CD4-positive, alpha-beta T cell treated with Interleukin-15 for 1 hour (primary cell): ENCODE measurements at places on chromosomes 1 and 21.

- peak; percentile 10 for DNase-seq
Observed at GRCh38 chr21:45003331-45004058, 63.7 kb downstream of the SLX9 start.

GRCh38 chr1:157849229-157849875, 7.7 kb upstream of the CD5L start:
- DNase-seq: no peak

DNA sequence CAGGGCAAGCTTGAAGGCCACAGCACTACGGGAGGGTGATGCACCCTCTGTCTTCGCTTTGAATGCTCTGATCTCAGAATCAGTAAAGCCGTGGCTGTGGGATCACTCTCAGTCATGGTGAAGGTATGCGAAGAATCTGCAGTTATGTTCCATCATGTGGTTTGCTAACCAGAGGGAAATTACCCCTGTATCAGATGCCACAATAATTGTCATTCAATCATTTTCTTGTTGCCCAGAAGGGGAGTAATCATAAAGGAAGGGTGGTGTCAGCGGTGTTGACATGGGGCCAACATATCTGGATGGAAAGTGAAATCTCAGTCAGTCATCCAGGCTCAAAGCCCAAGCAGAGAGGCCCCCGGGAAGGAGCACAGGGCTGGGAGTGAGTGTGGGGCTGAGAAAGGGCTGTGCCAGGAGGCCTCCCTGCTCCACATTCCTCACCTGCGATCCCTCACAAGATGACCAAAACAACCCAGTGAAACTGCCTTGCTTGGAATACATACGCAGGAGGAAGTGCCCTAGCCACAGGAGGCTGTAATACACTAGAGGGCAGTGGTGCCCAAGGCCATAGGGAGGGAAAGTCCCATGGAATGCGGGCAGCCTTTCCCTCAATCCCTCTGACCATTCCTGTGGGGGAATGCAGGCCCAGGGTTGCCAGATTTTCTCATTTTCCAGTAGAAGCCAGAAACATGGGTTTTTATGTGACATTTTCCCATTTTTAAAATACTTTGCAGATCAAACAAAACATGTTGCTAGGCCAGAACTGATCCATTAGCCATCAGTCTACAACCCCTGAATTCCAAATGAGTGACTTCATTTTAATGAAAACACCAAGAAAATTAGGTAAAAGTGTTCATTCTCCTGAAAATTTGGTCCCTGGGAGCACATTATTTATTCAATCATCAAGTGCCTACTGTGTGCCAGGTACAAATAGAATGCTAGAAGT, 95.7 kb upstream of the VANGL1 start:
- DNase-seq: no peak

GRCh38 chr1:198455966-198456365, 84.5 kb downstream of the ATP6V1G3 start:
- DNase-seq: no peak

DNA sequence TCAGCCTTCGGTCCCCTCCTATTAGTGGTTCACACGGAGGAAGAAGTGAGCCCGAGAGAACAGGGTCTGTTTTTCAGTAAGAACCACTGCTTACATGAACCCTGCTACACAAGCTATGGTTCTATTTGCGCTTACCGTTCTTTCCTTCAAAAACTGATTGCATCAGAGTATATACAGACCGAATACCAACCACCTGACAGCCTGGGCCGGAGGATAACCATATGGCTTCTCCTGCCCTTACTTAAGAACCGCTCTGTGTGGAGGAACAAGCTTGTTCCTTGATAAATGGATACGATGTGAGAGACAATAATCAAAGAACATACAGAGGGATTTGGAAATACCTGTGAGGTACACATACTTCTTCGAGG, 1.1 kb upstream of the KCNT2 start:
- DNase-seq: no peak

- DNase-seq: no peak
Observed at GRCh38 chr1:153362187-153362775, 4.6 kb downstream of the S100A9 start.

DNA sequence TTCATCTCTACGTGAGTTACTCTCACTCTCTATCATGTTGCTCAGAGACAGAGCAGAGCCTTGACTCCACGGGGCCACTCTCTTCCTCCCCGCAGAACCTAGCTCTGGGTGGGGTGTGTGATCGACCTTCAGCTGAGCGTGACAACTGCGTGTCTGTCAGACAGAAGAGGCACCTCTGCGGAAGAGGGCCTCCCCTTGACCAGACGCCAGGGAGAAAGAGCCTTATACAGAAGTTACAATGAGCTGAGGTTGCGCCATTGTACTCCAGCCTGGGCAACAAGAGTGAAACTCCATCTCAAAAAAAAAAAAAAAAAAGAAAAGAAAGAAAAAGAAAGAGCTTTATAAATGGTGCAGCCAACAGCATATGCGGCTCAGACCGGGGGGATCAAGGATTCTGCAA, 22.9 kb downstream of the SYT2 start:
- DNase-seq: no peak

DNA sequence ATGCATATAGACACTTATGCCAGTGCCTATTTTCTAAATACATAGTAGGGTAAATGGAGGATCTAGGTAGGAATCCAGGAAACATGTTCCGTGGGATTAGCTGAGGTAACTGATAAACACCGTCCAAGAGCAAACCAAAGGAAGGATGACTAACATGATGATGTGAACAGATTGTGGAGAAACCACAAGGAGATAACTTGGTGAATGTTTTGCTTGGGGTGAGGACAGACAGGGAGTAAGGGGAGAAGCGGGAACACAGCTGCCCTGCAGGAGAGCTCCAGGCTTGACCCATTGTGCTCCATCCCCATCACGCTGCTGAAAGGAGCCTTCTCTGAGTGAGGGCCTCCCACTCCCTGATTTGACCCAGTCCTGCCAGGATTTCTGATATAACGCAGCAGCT, 87.0 kb upstream of the ZC3H11B start:
- no peak for DNase-seq

GRCh38 chr1:236289492-236290131, 7.9 kb upstream of the ERO1B start:
- no peak for DNase-seq

DNA sequence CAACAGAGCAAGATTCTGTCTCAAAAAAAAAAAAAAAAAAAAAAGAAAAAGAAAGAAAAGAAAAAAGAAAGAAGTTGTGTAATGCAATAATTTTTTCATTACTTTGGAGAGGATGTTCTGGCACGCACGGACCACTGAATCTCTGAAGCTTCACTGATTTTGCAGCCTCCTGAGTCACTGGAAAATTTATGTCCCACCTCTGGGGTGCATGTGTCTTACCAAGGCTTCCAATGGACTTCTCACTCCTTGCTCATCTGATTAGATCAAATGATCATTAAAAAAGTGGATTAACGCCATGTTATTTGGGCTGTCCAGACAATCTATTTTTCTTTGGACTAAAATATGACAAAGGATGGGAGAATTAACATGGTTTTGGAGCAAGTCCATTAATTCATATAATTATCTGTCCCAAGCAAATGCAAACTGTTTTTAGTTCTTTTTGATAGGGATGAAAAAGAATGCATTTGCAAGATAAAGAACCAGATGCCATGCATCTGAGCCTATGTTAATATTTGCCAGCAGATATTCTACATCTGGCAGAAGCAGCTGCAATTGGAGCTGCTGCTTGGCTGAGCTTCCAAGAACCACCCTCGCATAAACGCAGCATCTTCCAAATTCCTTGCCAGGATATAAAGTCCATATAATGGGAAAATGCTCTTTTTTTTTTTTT, 10.1 kb upstream of the MAP1LC3C start:
- DNase-seq: no peak

DNA sequence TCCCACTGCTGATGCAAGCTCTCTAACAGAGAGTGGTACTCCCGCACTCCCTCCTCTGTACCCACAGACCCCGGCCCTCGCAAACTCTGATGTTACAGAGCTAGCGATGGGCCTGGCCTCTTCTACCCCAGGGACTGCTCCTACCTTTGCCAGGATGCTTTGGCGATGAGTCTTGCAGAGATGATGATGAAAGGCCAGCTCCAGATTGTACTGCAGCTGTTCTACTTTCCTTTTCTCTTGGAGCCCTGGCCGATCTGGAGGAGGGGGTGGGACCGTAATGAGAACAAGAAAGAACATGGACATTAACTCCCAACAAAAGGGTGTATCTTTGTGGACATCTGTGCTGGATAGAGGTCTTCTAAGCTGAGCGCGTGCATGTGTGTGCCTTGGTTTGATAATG, 6.0 kb upstream of the LINGO4 start:
- DNase-seq: no peak

GRCh38 chr1:167543199-167543990, 10.2 kb downstream of the CREG1 start:
- DNase-seq: no peak

DNA sequence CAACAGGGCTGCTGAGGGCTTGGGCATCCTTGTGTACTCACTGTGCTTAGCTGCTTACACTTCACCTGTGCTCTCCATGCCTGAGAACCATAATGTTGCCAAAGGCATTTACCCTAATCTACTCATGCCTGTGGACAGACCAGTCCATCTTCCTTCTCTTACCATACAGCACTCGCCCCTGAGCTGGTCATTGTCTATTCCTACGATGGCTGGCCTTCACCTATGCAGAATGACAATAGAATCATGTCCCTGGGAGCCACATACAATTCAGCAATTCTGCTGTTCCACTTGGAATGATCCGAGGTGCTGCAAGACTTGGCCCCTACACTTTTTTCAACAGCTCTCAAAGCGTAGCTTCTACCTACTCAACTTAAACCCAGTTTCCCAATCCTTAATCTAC, 96.5 kb downstream of the PAPPA2 start:
- DNase-seq: no peak

GRCh38 chr1:206098242-206098919, 18.8 kb downstream of the AVPR1B start:
- no peak for DNase-seq

DNA sequence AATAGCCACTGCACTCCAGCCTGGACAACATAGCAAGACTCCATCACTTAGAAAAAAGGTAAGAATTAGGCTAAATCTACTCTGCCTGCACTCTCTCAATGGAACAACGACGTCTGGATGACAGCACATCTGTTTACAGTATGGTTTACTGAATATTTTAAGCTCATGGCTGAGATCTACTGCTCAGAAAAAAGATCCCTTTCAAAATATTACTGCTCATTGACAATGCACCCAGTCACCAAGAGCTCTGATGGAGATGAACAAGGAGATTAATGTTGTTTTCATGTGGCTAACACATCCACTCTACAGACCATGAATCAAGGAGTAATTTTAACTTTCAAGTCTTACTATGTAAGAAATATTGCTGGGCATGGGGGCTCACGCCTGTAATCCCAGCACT, 58.0 kb downstream of the SLC27A3 start:
- no peak for DNase-seq

DNA sequence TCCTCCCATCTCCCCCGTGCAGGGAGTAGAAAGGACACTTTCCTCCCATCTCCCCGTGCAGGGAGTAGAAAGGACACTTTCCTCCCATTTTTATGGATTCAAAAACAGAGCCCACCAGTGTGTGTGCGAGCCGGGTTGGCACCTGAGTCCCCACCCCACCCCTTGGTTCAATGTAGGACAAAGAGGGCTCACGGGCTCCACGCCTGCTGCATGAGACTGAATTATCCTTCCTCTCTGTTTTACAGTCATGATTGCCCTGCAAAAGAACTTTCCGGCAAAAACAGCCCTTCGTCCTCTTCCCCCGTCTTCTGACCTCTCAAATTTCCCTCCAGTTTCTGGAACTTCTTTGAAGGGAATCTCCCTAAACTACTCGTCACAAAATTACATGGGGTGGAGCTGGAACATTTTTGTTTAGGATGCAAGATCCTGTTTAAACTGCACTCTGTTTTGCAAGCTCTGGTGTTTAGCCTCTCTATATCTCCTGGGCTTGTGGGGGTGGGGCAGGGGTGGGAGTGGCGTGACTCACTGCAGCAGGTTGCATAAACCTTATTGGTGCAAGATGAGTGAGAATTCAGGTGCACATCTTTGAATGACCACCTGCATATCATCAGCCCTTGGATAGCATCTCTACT, 99.8 kb downstream of the PSMG1 start:
- no peak for DNase-seq

DNA sequence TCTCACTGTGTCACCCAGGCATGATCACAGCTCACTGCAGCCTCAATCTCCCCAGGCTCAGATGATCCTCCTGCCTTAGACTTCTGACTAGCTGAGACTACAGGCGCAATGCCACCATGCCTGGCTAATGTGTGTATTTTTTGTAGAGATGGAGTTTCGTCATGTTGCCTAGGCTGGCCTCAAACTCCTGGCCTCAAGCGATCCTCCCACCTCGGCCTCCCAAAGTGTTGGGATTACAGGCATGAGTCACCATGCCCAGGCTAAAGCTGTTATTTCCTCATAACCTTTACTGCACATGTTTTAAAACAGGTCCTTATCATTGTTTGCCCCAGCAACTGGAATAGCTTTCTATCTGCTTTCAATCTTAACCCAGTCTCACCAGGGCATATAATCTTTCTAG, 2.9 kb downstream of the SARS1 start:
- no peak for DNase-seq

GRCh38 chr1:231465051-231465450, 43.0 kb upstream of the EGLN1 start:
- DNase-seq: no peak

- DNase-seq: no peak
Observed at GRCh38 chr1:234743791-234744611, 134.0 kb upstream of the IRF2BP2 start.

DNA sequence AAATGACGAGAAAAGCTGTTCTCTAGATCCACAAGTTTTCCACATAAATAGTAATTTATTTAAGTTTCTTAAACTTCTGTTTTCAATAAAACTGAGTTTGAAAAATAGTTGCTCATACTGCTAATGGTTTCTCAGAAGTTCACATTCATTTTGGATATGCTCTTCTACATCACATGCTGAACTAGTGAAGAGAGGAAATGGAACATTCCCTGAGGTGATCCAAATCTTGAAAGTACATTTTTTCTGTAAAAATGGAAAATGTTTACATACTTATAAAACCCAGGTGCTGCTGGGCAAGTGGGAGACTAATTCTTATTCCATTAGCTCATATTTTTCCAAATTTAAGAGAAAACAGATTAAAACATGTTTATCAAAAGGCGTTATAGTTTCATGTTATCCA, 111.7 kb downstream of the ADGRL4 start:
- DNase-seq: no peak

- no peak for DNase-seq
Observed at GRCh38 chr1:204130981-204131892, 20.6 kb downstream of the ETNK2 start.

GRCh38 chr1:152035539-152036266, 1.1 kb downstream of the S100A11 start:
- no peak for DNase-seq
